Pons (tissue), 1 donor: ENCODE measurements at places on chromosomes 1 and 21.

DNA sequence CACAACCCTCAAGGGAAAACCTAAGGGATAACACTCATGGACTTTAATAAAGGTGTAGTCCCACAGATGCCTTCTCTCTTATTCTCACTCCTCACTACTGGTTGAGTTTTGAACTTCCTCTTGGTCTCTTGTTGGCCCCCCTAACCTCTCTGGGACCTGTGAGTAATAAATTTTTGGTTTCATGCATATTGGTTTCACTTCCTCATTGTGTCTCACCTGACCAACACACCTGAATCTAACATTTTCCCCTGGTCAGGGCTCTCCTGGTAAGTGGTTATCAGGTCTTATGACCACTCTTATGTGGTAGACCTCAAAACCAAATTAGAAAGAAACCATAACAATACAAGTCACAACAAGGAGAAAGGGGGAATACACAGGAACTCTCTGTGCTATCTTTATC is 60.5 kb upstream of the PRMT6 start:
- DNase-seq = no peak

GRCh38 chr1:223714849-223715603 is 2.7 kb downstream of the CAPN2 start:
- DNase-seq = no peak

DNA sequence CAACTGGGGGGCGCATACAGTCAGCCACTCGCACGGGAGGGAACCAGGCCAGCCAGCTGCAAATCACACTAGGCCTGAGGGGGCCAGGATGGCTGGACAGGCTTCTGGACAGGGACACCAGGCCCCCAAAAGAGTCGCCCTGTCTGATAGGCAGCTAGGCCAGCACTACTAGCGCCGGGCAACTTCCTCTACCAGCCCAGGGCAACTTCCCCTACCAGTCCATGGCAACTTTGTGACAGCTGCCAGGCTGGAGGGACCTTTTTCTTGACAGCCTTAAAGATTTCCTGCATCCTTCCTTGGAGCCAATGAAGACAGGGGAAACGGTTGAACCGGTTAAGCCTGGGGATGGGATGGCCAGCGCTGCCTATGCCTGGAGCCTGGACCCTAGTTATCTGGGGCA is 5.1 kb downstream of the IFFO2 start:
- no peak for DNase-seq

GRCh38 chr1:22517956-22518355 is 45.3 kb upstream of the EPHA8 start:
- DNase-seq = no peak

GRCh38 chr1:147243228-147243685 is 773 bp downstream of the CHD1L start:
- DNase-seq = no peak

DNA sequence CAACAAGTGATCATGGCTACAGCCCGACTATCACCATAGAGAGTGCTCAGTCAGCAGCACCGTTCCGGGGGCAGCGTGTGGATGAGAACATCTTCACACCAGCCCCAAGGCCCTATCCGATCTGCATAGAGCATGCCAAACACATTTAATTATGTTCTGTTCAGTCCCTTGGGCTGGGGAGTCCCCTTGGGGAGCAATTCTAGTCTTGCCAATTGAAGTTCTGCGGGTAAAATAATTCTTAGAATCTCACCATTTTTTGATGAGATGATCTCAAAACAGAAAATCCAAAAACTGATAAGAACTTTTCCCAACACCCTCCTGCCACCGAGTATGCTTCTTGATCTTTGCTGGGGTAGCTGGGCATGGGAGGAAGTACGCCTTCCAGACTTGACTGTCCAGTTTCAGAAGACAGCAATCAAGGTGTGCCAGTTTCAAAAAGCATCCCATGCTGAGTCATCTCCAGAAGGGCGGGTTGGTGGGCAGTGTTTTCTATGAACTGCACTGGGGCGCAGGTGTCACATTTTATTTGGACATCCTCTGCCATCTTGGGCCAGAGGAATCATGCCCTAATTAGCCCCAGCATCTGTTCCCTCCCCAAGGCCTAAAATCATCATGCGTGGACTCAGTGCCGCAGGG is 20.8 kb upstream of the PTPRF start:
- no peak for DNase-seq

GRCh38 chr21:43933199-43933598 is 68.2 kb downstream of the AGPAT3 start:
- no peak for DNase-seq

DNA sequence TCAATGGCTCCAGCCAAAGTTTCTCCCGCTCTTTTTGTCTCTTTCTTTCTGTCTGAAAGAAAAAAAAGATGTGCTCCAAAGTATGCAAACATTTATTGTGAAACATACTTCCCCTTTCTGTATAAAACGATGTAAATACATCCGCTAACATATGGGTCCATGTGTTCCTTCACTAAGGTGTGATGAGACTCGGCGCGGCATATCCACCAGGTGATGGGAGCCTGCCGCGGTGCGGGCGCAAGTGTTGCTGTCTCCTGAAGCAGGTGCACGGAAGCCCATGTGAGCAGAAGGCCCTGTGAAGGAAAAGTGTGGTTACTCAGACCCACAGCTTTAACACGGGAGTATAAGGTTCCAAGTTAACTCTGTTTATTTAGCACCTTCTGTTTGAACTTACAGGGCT is 466.6 kb upstream of the C1orf87 start:
- DNase-seq = no peak

DNA sequence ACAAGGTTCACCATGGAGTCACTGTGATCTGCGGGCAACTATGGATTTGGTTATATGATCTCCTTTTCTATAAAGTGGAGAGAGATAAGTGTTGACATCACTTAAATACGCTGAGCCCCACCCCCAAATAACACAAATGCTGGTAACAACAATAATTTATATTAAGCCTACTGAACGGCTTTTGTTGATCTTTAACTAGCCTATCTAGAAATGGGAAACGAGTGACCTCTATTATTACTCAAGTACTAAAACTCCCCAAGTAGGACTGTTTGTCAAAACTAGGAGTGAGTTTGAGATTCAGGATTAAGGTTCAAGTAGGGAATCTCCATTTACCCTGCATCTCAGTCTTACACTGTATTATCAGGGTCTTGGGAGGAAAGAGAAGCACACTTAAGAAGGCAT is 52.2 kb downstream of the MAP3K7CL start:
- no peak for DNase-seq

DNA sequence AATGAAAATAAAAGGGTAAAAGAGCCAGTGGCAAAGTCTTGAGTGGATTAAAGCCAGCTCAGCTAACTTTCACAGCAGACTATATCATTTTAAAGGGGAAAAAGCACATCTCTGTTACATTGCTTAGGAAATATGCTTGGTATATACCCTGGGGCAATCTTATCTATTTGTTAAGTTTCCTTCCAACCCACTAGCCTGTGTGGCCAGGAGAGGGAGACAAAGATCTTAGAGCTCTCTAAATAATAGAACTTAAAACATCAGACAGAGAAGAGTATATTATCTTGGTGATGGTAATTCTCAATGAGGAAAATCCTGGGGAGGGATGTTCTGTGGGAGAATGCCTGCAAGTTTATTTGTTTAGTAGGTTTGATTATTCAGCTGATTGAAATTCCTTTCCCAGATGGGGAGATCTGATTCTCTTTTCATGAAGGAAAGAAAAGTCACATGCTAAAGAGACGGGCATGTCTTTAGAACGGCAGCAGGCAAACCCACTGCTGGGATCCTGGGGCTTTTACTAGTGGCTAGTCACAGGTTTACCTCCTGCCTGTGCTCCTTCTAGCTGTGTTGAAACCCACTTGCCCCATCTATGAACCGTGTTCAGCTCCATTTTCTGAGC is 3.6 kb downstream of the KCNE2 start:
- peak; percentile 68 for DNase-seq

- DNase-seq = no peak
Measured at GRCh38 chr1:156221986-156222692, 9.3 kb downstream of the PMF1 start.

GRCh38 chr1:42957229-42957879 is 1.3 kb downstream of the SLC2A1 start:
- DNase-seq = peak; percentile 7

DNA sequence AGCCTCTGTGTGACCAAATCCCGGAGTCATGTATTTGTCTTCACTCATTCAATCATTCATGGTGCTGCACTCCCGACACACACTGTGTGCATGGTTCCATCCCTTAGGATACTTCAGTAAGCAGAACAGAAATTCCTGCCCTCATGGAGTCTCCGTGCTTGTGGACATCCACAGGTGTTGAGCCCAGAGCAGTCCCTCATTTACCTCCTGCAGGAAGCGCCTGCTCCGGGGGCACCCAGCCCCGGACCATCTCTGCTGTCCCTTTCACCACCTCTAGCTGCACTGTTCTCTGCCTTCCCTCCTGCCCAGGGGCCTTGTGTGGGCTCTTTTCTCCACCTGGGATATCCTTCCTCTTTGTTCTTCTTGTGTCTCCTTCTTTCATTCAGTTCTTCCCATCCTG is 9.5 kb upstream of the ZBTB21 start:
- no peak for DNase-seq

DNA sequence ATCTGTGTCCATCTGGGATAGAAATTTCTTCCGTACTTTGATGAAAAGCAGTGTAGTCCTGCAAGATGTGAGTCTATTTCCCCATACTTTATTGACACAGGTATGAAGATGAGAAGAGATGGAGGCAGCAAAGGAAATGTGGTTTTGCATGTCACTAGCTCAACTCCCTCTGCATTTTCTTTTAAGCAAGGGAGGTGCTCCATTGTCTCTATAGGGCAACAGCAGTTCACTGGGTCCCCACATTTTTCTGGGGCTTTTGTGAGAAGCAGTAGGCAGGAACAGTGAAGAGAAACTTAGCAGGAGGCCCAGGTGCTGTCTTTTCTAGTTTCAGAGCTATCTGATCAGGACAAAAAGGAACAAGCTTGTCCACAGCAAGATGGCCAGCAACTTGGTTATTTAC is 37.1 kb downstream of the C21orf91 start:
- DNase-seq = no peak

GRCh38 chr1:248376916-248377315 is 1.4 kb downstream of the OR2T6 start:
- no peak for DNase-seq

GRCh38 chr1:183841950-183842794 is 37.3 kb downstream of the RGL1 start:
- DNase-seq = no peak

DNA sequence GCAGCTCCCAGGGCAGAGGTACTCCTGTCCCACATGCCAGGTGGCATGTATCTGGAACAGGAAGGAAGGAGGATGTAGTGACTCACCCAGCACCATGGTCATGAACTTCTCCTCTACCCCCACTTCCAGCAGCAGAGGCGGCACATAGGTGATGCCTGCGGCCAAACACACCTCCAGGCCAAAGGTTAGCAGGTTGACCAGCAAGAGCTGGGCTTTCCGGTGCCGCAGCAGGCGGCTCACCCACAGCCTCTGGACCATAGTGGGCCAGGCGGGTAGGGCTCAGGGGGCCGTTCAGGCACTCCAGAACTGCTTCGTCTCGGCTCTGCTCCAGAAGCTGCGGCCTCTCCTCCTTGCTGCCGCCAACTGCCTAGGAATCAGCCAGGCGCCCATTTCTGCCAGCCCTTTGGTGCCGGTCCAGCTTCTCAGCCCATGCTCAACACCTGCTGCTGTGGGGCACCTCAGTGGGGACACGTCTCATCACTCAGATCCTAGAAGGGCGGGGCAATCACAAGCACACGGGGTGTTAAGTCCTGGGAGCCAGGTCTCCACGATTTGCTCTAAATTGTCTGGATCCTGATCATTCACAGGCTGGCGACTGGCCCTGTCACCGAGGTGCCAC is 15.8 kb downstream of the SLC45A3 start:
- no peak for DNase-seq

- no peak for DNase-seq
Measured at GRCh38 chr1:10678852-10679251, 117.6 kb downstream of the CASZ1 start.
